Stimulated activated CD8-positive, alpha-beta memory T cell treated with anti-CD3 and anti-CD28 coated beads, Interleukin-4, amount 100 ng/mL, for 1 hour (primary cell): ENCODE measurements at places on chromosomes 12 and 14.

DNA sequence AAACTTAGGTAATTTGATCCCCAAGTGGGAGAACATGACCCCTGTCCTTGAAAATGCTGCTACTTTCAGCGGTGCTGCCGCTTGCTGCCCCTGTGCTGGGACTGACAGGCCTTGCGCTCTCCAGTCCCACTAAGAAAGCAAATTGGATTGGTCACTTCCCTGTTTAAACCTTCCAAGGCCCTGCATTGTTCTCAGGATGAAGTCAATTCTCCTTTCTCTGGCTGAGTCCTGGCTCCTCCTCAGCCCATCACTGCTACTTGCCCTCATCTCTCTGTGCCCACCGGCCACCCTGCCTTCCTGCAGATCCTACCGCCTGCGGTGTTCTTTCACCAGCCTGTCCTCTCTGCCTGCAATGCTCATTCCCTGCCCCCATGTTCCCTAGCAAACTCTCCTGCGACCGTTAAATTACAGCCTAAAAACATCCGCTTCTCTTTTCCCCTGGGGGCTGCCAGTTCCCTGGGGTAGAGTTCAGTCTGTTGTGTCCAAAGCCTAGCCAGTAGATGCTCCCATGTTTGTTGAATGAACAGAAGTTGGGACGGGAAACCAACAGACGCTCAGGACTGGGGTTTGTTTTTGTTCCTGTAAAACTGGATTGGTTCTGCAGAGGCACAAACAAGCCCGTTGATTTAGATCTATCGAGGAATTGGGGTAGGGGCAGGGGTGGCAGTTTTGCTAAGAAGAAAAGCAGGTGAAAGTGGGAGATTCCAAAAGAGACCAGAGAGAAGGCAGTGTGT lies 127.3 kb upstream of the HIF1A start:
- DNase-seq: no peak

DNA sequence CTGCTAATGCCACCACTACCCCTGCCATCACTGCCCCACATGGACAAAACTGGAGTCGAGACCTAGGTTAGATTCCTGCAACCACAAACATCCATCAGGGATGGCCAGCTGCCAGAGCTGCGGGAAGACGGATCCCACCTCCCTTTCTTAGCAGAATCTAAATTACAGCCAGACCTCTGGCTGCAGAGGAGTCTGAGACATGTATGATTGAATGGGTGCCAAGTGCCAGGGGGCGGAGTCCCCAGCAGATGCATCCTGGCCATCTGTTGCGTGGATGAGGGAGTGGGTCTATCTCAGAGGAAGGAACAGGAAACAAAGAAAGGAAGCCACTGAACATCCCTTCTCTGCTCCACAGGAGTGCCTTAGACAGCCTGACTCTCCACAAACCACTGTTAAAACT lies 7.1 kb upstream of the OAS2 start:
- DNase-seq: no peak

GRCh38 chr14:92404421-92404820 lies 81.5 kb downstream of the SLC24A4 start:
- DNase-seq: no peak

DNA sequence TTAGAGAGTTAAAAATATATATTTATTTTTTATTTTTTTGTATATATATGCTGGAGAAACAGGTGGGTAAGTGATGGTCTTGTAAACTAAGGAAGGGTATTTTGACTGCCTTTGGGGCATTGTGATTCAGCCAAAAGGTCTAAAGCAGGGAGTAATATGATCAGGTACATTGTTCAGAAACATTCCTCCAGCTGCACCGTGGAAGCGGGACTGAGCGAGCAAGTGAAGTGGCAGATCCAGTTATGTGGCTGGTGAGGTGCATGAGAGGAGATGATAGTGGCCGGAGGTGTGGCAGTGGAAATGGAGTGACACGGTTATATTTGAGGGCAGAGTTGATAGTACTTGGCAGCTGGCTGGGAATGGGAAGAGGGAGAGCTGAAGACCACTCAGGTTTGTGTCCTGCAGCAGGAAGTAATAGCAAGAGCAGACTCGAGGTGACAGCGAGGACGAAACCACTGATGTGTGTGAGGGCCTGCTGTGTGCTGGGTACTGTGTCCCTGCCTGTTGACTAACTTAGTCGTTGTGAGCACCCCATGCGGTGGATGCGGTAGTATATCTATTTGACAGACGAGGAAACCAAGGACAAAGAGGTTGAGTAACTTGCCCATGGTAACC lies 39.2 kb downstream of the EID3 start:
- DNase-seq: no peak

DNA sequence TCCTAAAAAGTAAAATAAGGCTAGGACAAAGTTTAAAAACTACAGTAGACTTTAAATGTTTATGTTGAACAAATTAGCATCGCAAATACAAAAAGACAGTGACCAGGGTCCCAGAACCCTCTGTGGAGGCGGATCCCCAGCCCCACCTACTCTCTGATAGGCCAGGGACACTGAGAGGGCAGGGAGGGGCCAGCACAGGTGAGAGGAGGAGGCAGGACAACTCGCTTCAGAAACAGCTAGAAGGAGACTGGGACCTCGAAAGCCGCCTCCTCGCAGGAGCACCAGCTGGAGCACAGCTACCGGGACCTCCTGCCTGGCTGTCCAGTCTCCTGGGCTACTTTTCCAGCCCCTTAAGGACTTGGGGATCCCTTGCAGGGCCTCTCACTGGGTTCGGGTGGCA lies 992 bp downstream of the DNAH10 start:
- DNase-seq: no peak
